ENCODE measurements at places on chromosomes 13 and 19. TPM values are rescaled to one million over a fixed set of nuclear protein-coding genes. Genes with fewer than 3 reads are reported as not detected.
A peak's percentile ranks its signal among the peaks of the same experiment; 100 is the strongest.

DNA sequence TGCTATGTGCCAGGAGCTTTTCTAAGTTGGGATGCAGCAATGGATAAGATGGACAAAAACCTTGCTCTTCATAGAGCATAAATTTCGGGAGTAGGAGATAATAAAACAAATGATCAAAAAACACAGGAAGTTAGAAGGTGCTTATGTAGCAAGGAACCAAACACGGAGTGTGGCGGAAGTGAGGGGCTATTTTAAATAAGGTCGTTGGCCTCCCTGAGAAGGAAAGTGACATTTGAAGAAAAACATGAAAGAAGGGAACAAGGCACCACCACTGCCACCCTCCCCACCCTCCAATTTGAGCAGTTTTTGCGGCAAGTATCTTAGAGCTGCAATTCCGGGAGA lies 3.2 kb upstream of the GSX1 start:
- DNase-seq: no peak
- H3K27me3 ChIP-seq: peaks cover 55% of the 10 kb centered on the region
- H3K4me3 ChIP-seq: no peak overlapping the region
- H3K36me3 ChIP-seq: no peaks in the 10 kb centered on the region
- H3K27ac ChIP-seq: no peak overlapping the region

DNA sequence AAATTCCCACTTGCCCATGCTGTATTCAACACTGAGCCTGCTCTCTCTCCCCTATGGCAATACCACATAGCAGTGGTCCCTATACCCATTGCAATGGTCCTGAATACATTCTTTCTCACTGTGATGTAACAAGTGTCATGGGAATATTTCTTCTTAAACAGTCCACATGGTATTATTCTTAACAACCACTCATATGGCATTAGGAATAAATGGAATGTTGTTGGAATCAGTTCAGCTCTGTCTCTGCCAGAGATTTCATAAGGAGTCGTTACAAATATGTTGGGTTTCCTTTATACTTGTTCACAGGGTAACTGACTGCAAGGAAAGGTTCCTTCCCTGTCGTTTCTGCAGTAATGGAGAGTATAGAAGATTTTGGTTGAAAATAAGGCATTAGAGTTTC lies 128.3 kb upstream of the SPATA13 start:
- no peaks in the 10 kb centered on the region for H3K36me3 ChIP-seq
- H3K27me3 ChIP-seq: no peaks in the 10 kb centered on the region
- DNase-seq: no peak
- no peak overlapping the region for H3K4me3 ChIP-seq
- H3K4me1 ChIP-seq: no peaks in the 10 kb centered on the region
- H3K27ac ChIP-seq: no peak overlapping the region

GRCh38 chr13:110716247-110716515 lies 2.7 kb downstream of the ING1 start:
- peak overlapping the region; percentile 78 for H3K4me3 ChIP-seq
- H3K27me3 ChIP-seq: no peaks in the 10 kb centered on the region
- H3K27ac ChIP-seq: peak overlapping the region; percentile 29
- H3K36me3 ChIP-seq: peaks cover 35% of the 10 kb centered on the region

DNA sequence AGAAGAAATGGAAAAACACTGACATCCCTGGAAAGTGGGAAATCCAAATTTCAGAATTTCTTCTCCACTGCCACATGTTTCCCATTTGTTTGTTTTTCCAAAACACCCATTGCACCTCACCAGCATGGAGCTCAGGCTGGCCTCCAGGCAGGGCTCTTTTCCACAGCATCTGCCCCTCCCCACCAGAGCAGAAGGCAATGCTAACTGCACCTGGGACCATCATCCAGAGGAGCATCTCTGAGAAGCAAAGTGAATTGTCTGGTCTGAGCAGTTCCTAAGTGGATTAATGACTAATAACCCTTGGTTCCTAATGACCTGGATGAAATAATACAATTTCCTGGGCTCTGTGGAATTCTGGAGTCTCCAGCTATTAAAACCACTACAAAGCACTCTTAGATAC lies 8.8 kb upstream of the CYSLTR2 start:
- DNase-seq: no peak
- H3K27me3 ChIP-seq: no peaks in the 10 kb centered on the region
- H3K4me3 ChIP-seq: no peak overlapping the region
- no peaks in the 10 kb centered on the region for H3K36me3 ChIP-seq

DNA sequence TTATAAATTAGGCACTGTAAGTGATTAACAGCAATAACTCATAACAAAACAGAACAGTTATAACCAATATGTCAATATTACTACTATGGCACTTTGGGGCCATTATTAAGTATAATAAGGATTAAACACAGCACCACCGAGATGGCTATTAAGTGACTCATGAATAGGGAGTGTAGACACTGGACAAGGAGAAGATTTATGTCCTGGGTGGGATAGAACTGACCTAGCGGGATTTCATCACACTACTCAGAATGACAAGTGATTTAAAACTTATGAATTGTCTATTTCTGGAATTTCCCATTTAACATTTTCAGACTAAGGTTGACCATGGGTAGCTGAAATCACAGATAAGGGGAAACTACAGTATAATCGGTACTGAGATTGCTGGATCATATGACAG lies 79.0 kb upstream of the SLC7A1 start:
- H3K27ac ChIP-seq: no peak overlapping the region
- peaks cover 6% of the 10 kb centered on the region for H3K4me1 ChIP-seq
- H3K27me3 ChIP-seq: no peaks in the 10 kb centered on the region

DNA sequence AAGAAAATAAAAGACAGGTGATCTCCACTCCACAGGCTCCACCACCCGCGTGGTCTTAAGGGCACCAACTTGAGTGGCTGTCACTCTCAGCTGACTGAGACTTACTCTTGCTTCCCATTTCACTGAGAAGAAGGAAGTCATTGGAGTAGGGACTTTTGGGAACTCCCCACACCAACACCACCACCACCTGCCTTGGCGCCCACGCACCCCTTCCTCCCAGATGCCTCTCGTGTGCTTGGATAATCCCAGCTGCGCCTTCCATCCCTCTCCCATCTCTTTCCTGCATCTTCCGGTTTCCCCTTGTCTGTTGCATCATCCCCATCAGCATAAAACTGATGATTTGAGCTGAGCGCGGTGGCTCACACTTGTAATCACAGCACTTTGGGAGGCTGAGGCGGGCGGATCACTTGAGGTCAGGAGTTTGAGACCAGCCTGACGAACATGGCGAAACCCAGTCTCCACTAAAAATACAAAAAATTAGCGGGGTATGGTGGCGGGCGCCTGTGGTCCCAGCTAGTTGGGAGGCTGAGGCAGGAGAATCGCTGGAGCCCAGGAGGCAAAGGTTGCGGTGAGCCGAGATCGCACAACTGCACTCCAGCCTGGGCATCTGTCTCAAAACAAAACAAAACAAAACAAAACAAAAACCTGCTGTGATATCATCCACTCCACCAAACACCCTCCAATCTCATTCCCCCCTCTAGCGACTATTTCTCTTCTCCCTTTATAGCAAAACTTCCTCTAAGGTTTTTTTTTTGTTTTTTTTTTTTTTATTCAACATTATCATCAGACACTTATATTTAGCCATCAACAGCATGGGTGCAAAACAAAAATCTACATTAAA lies 25.5 kb downstream of the AP2S1 start:
- H3K36me3 ChIP-seq: no peaks in the 10 kb centered on the region
- peaks cover 5% of the 10 kb centered on the region for H3K4me1 ChIP-seq
- no peak overlapping the region for H3K27ac ChIP-seq

GRCh38 chr13:110557610-110558305 lies 3.8 kb downstream of the RAB20 start:
- peaks cover 18% of the 10 kb centered on the region for H3K27me3 ChIP-seq
- no peak overlapping the region for H3K27ac ChIP-seq
- H3K4me3 ChIP-seq: no peak overlapping the region
- H3K4me1 ChIP-seq: peaks cover 26% of the 10 kb centered on the region
- no peak for DNase-seq

- no peaks in the 10 kb centered on the region for H3K4me1 ChIP-seq
- no peak for DNase-seq
- H3K36me3 ChIP-seq: no peaks in the 10 kb centered on the region
- no peaks in the 10 kb centered on the region for H3K27me3 ChIP-seq
- H3K4me3 ChIP-seq: no peak overlapping the region
These were observed 598.6 kb upstream of the PCDH20 start for GRCh38 chr13:62014299-62014698.

- H3K36me3 ChIP-seq: no peaks in the 10 kb centered on the region
- H3K4me1 ChIP-seq: peaks cover 29% of the 10 kb centered on the region
- no peaks in the 10 kb centered on the region for H3K27me3 ChIP-seq
- no peak overlapping the region for H3K4me3 ChIP-seq
These were observed 60.9 kb upstream of the MED4 start for GRCh38 chr13:48155848-48156247.

- no peaks in the 10 kb centered on the region for H3K4me1 ChIP-seq
- DNase-seq: no peak
These were observed 13.9 kb downstream of the TTYH1 start for GRCh38 chr19:54429176-54429495.

DNA sequence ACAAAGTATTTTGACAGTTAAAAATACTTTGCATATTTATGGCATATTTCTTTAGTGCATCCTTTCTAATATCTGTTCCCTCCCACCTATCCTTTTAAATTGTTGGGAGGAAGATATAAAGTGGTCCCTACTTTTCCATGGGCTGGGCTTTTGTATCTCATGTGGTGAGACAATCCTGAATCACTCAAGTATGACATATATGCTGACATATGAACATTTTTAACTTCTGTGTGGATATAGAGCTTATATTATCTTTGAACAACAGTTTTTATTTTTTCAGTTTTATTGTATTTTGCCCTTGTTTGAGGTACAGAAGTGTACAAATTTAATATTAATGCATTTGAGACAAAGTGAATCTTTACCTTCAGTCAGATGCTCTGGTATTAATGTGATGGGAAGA lies 3.4 kb downstream of the ZMYM2 start:
- peaks cover 27% of the 10 kb centered on the region for H3K36me3 ChIP-seq
- no peaks in the 10 kb centered on the region for H3K27me3 ChIP-seq
- no peak for DNase-seq
- no peak overlapping the region for H3K27ac ChIP-seq
- peaks cover 16% of the 10 kb centered on the region for H3K4me1 ChIP-seq

- no peak for DNase-seq
- no peaks in the 10 kb centered on the region for H3K36me3 ChIP-seq
- H3K4me1 ChIP-seq: no peaks in the 10 kb centered on the region
- no peak overlapping the region for H3K4me3 ChIP-seq
These were observed 437.4 kb upstream of the SPRY2 start for GRCh38 chr13:80778297-80778696.

GRCh38 chr19:8142513-8142900 lies 6.9 kb downstream of the FBN3 start:
- H3K27me3 ChIP-seq: peaks cover 20% of the 10 kb centered on the region
- H3K36me3 ChIP-seq: no peaks in the 10 kb centered on the region
- H3K4me3 ChIP-seq: no peak overlapping the region
- H3K27ac ChIP-seq: no peak overlapping the region

GRCh38 chr19:43751466-43752220 lies 3.1 kb downstream of the SMG9 start:
- no peak overlapping the region for H3K27ac ChIP-seq
- no peak overlapping the region for H3K4me3 ChIP-seq
- no peaks in the 10 kb centered on the region for H3K27me3 ChIP-seq
- DNase-seq: peak; percentile 28
- peaks cover 74% of the 10 kb centered on the region for H3K36me3 ChIP-seq

- H3K4me3 ChIP-seq: no peak overlapping the region
- no peaks in the 10 kb centered on the region for H3K36me3 ChIP-seq
- no peak overlapping the region for H3K27ac ChIP-seq
These were observed 5.2 kb downstream of the INSR start for GRCh38 chr19:7288977-7289376.

- H3K27ac ChIP-seq: no peak overlapping the region
- H3K36me3 ChIP-seq: no peaks in the 10 kb centered on the region
- no peaks in the 10 kb centered on the region for H3K4me1 ChIP-seq
- H3K27me3 ChIP-seq: no peaks in the 10 kb centered on the region
- H3K4me3 ChIP-seq: no peak overlapping the region
These were observed 20.4 kb upstream of the MAB21L1 start for GRCh38 chr13:35496761-35497386.

DNA sequence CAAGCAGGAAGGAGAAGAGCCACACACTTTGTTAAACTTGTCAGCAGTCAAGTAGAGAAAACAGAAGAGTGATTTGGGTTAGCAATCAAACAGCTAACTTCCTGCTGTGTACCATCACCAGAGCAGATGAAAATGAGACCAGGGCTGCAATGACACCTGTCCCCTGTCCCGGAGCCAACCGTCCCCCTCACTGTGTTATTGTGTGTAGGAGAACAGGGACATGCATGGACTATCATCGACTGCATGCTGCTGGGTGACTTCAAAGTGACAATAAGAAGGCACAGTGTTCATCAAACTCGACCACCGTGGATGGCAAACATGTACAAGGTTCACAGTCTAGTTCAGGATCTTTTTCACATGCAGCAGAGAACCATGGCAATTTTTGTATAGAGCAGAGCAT lies 94.0 kb upstream of the SLC15A1 start:
- DNase-seq: no peak
- H3K4me1 ChIP-seq: no peaks in the 10 kb centered on the region
- no peaks in the 10 kb centered on the region for H3K27me3 ChIP-seq
- peaks cover 23% of the 10 kb centered on the region for H3K36me3 ChIP-seq

- no peaks in the 10 kb centered on the region for H3K36me3 ChIP-seq
- no peaks in the 10 kb centered on the region for H3K4me1 ChIP-seq
- H3K27me3 ChIP-seq: no peaks in the 10 kb centered on the region
- no peak overlapping the region for H3K4me3 ChIP-seq
These were observed 13.0 kb downstream of the PGLYRP1 start for GRCh38 chr19:46009530-46010510.

- H3K27ac ChIP-seq: no peak overlapping the region
- no peaks in the 10 kb centered on the region for H3K36me3 ChIP-seq
- no peak overlapping the region for H3K4me3 ChIP-seq
- DNase-seq: no peak
- no peaks in the 10 kb centered on the region for H3K4me1 ChIP-seq
These were observed 55.8 kb upstream of the KCTD15 start for GRCh38 chr19:33740811-33741396.

DNA sequence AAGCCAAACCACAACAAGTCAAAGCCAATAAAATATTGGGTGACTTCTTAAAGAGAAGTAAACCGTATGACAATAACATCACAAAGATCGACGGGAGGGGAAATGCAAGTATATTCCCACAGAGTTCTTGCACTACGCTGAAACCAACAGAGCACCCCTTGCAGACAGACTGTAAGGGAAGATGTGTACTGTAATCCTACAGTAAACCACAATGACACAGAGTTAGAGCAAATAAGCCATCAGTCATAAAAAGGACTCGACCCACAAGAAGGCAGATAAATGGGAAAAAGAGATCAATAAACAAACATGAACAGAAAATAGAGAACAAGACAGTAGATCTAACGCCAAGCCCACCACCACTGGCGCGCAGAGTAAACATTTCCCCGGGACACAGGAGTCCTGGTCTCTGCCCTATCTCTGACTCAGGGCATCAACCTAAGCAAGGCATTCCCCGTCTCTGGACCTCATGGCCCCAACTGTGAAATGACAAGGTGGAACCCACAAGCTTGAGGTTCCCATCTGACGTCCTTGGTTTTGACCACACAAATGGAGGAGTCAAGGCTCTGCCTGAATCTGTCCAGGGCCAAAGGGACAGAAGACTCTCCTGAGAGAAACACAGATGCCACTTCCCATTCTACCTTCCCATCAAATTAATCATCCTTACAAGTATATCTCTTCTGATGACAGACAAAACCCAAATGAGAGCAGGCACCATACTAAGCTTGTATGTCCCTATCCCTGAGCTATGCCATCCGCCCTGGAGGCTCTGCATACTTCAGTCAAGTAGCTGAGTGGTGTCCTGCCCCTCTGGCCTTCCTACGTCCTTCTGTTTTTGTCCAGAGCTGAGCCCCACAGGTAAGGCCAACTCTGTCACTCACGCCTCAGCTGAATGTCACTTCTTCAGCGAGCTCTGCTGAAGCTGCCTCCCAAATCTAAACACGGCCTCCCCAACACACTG lies 15.0 kb downstream of the SAFB2 start:
- no peaks in the 10 kb centered on the region for H3K27me3 ChIP-seq
- DNase-seq: no peak
- no peak overlapping the region for H3K4me3 ChIP-seq
- H3K4me1 ChIP-seq: no peaks in the 10 kb centered on the region

RPS28 gene
- total RNA-seq: 220 TPM

SMIM44 gene
- not detected for total RNA-seq

IZUMO2 gene
- not detected for total RNA-seq

Measured in SJSA1 (cell line).